ENCODE measurements at places on chromosomes 4 and X.

DNA sequence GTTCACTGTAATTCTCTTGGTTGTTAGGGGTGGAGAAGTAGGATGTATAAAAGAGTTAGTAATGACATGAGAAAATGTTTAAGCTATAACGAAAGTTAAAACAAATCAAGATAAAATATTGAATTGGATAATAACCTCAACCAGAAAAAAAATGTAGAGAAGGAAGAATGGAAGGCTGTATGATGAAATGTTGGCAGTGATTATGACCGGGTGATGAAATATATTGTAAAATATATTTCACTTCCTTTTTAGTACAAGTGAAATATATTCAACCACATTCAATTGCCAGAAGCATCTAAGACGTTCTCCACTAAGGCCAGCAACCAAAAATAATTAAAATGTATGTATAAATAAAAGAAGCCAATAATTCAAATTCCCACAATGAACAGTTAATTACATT is 309.3 kb upstream of the FGF13 start:
- DNase-seq, result no peak

GRCh38 chr4:187929024-187929423 is 66.5 kb upstream of the ZFP42 start:
- DNase-seq, result no peak

- DNase-seq, result no peak
Measured at GRCh38 chr4:70818173-70818855, 21.4 kb downstream of the GRSF1 start.

DNA sequence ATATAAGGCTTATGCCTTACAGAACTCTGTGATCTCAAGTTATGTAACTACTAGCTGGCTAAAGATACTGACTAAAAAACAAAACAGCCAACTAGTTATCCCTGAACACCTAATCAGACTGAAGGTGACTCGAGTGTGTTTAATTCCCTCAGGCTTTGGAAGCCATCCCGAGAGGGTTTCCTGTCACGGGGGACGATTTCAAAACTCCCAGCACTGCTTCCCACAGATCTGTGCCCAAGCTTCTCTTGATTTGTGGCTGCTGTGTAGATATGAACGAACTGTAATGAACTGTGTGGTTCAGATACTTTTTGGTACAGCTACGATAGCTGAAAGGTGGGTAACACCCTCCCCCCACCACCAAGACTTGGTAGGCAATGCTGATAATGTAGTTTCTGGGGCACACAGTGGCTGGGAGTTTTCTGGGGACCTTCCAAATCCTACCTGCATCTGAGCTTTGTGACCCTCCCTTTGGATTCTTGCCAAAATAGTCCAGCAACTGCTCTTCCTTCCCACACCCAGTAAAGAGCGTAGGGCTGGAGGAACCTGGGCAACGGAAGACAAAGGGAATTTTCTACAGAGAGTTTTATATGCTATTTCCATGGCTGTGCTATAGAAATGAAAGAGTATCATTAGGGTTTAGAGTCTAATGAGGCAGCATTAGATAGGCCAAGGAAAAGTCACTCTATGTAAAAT is 148.8 kb downstream of the MGST2 start:
- DNase-seq, result no peak

- no peak for DNase-seq
Measured at GRCh38 chr4:40718586-40718985, 31.2 kb upstream of the NSUN7 start.

DNA sequence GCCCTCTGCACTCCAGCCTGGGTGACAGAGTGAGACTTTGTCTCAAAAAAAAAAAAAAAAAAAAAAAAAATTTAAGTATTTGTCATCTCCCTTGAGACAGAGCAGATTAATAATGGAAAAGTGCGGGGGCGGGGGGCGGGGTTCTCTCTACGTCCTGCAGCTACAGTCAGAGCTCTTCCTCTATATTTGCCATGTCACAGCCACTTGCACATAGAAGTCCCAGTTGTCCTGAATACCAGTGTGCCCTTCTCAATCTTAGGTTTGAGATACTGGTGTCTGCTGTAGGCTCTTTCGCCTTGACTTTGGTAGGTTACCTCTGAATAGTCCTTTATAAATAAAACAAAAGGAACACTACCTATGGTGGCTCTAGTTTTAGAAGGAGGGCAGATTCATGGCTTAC is 237.8 kb upstream of the PGRMC2 start:
- DNase-seq, result no peak

DNA sequence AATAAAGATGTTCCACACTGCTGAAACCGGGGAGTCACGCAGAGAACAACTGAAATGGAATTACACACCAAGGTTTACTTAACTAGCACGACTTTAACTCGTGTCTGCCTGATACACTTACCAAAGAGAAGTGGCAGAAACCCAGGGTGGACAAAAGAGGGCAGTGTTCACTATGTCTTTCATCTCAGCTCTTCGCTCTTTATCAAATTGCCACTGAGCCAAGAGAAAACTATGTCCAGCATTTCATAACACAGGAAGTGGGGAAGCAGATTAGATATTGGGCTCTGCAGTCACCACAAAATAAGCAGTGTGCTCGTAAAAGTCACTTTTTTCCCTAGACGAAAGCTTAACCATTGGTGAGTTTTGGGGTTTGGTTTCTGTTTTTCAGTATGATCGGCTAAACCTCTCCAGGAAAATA is 155.7 kb downstream of the CHIC2 start:
- DNase-seq, result no peak

DNA sequence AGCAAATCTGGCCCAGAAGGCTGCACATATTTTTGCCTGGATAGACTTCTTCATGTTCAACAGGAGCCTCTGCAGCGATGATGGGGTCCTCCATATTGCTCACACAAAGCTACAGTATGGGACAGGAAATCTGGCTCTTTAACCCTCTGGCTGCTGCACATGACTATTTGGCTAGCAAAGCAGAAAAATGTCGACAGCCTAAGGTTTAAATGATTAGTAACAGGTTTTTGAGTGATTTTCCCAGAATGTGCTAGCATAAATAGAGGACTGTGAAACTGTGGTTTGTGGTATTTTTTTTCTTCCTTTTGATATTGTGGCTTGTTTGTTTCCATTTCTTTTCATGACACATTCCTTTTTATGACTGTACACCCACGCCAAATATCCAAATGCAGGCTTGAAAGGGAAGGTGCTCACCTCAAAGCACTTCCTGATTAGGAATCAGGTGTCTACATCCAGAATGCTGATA is 120.2 kb upstream of the GK2 start:
- DNase-seq, result no peak

DNA sequence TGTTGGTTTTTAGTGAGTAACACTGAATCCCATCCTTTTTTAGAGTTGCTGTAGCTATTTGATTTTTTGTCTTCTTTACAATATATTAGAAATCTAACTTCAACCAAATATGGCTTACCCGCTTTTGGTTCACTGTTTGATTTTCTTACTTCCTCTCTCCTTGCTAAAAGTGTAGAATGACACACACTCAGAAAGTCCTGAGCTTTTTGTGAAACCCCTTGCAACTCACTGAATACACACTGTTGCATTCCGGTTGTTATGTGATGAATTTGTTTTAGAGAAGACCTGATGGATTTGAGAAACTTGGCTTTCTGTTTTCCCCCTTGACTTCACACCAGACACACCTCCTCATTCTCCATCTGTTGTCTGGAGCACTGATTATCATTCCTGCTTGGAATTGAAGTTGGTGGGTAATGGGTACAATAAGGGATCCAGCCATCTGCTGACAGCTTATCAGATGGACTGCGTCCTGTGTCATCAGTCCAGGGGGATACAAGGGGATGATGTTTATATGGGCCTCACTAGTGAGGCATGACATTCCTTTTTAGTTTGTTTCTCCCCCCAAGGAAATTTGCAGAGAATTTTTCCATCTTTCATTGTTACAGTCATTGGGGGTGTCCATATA is 5.2 kb downstream of the TMEM164 start:
- DNase-seq, result no peak

DNA sequence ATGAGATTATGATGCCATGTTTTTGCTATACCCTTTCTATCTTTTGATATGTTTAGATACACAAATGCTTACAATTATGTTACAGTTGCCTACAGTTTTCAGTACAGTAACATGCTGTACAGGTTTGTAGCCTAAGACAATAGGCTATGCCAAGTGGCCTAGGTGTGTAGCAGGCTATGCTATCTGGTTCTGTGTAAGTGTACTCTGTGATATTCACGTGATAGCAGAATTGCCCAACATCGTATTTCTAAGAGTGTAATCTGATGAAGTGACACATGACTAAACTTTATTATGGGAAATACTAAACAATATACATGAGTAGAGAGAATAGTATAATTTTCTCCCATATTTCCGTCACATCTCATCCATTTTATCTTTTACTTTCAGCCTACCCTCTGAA is 97.0 kb downstream of the CLDN22 start:
- no peak for DNase-seq

- DNase-seq, result no peak
Measured at GRCh38 chrX:117327373-117327772, 789.2 kb downstream of the KLHL13 start.

GRCh38 chr4:161577579-161578301 is 586.1 kb downstream of the FSTL5 start:
- no peak for DNase-seq

GRCh38 chr4:38111717-38112116 is 151.5 kb downstream of the PTTG2 start:
- DNase-seq, result no peak

DNA sequence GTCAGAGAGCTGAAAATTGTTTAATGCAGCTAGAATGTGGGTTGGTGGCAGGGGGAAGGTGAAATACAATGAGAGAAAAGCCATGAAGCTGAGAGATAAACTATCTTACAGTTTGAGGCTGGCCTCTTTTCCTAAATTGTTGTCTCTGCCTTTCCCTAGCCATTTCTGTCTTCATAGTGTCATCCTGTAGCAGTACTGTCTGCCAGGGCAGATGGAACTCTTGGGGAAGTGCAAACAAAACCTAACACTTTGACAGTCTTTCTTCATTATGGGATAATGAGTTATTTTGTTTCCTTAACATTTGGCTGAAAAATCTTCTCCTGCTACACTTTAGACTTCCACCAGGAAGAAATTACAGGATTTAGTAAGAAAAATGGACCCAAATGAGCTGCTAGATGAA is 197.8 kb upstream of the ARX start:
- no peak for DNase-seq

DNA sequence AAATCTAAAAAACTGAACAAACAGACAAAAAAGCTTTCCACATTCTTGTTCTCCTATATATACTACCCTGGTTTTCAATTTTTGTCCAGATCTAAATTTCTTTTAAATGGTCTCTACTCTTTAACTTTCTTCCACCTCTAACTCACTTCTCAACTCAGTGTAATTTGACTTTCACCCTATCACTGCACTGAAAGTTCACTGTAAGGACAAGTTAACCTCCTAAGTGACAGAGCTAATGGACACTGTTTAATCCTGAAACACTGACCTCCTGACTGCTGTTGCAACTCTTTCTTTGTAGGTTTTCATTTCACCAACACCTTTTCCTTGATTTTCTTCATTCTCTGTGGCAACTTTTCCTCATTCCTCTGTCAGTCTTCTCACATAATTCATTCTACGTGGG is 50.0 kb downstream of the ATOH1 start:
- no peak for DNase-seq

DNA sequence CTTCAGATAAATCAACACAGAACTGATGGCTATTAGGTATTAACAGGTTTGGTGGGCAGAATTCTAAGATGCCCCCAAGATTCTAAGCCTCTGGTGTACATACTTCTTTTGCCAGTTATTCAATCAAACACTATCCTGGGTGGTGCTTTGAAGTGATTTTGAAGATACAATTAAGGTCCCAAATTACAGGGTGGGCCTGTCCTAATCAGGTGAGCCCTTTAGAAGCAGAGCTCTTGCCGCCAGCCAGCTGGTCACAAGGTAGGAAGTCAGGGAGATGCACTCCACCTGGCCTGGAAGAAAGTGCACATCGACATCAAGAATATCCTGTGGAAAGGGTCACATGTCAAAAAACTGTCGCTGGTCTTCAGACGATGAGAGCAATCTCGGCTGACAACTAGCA is 29.5 kb downstream of the ASB9 start:
- DNase-seq, result no peak

DNA sequence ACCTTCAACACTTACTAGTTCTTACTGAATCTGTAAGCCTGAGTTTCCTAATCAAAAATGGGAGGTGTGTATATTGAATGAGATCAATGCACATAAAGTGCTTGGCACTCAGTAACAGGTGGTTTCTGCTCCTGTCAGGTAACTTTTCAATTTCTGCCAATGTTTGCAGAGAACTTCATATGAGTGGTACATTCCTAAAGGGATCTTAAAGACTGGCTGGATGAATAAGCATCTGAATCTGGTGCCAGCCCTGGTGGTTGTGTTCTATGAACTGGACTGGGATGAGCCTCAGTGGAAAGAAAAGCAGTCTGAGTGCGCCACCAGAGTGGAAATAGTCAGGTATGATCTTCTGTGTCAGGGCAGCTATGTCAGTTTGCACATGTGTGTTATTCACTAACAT is 7.0 kb downstream of the TRAPPC11 start:
- DNase-seq, result no peak

DNA sequence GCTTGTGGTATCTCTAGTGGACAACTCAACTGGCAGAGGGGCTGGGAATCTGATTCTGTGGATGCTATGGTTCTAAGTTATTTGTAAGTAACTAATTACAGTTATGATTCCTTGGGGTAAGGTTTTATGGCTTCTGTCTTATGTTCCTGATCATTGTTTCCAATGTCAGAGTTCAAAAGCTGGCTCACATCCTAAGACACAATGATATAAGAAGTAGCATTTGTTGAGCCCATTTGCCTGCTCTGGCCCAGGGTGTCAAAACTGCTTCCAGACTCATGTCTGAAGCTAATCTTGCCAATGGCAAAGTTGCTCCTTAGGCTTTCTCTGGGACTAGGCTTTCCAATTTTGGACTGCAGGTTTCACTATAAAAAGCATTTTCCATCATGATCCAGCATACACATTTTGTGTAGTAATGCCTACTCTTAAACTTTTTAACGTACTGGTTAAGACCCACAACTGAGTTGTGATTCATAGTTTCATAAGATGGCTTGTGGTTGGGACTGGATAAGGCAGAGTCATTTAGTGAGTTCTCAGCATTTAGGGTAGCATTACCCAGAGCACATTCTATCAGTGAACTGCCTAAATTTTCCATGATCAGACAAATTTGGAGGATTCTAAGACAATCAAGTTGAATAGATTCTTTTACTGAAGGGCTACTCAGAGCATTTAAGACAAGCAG is 50.0 kb downstream of the CCNI start:
- no peak for DNase-seq

DNA sequence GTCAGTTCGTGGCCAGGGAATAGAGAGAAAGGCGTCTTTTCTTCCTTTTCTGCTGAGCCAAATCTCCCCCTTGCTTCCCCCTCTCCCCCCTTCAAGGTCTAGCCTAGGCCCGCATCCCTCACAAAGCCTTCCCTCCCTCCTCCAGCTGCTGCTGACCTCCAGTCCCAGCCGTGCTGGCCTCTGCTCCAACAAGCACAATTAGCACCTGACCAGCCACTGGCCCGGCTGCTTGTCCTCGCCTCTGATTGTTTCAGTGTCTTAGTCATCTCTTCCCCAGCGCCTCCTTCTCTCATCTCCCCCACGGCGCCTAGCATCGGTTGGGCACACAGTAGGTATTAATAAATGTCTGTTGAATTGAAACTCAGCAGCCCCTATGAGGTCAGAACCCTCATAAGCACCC is 4.2 kb downstream of the ELF4 start:
- no peak for DNase-seq
